T-helper 9 cell (primary cell): ENCODE measurements at places on chromosomes 2 and 18.
A peak's percentile ranks its signal among the peaks of the same experiment; 100 is the strongest.

GRCh38 chr2:38174131-38174530, 98.2 kb upstream of the CYP1B1 start:
- DNase-seq, result no peak

DNA sequence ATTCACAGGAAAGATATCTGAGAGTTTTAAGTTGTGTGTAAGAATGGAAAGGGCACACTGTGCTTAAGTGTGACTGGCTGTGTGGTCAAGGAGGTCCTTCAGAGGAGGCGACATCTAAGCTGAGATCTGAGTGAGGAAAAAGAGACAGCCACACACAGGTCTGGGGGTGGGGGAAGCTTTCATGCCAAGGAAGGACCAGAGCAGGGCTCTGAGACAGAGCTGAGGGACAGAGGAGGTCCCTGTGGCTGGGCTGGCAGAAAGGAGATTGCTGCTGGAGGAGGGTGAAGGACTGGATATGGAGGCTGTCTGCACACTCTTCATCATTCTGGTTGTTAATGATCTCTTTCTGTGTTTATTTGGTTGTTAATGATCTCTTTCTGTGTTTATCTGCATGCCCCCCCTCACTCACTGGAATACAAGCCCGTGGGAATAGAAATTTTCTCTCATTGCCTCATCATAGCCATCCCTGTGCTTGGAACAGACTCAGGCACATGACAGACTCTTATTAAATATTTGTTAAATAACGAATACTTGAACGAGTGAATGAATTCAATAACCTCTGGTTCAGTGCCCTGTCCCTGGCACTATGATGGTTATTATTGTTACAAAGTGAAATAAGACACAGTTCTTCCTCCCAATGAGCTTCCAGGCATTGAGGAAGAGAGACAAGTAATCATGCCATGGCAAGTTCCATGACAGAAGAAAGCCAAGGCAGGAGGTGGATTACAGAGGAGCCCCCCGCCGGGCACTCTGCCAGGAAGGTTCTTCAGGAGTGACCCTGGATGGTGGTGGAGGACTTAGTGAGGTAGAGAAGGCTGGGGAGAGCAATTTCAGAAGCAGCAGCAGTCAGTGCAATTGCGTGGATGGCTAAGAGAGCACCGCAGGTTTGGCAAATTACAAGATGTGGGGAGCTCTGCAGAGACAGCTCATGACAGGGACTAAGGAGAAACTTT, 399.4 kb upstream of the HS6ST1 start:
- DNase-seq, result no peak

- DNase-seq, result no peak
Observed at GRCh38 chr2:125424266-125424785, 1231.6 kb upstream of the GYPC start.

DNA sequence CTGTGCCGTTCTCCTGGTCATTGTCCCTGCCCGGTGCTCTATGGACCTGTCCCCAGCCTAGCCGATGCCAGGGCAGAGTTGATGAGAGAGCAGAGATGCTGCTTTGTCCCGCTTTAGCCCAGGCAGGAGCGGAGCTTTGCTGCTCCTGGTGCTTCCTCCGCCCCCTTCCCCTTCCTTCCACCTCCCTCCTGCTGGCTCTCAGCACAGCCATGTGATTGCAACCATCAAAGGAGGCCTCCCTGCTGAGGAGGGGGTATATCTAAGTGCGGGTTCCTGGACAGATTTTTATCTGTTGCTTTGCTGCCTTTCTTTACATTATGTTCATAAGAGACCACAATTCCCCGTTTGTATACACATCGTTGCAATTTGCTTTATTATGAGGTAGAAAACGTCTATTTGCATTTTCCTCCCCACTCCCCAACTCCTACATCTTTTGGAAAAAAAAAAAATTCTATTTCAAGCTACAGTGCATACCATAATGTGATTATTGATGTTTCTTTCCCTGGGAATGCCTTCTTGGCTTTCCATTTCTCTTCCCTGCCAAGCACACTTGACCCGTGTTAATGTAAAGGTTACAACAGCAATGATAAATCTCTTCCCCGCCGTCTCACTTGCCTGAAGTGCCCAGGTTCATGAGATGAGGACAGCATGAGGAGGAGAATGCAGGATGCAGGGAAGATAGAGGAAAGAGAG, 25.4 kb downstream of the ALPK2 start:
- DNase-seq, result no peak

GRCh38 chr2:78984386-78984785, 41.1 kb upstream of the REG3G start:
- no peak for DNase-seq

DNA sequence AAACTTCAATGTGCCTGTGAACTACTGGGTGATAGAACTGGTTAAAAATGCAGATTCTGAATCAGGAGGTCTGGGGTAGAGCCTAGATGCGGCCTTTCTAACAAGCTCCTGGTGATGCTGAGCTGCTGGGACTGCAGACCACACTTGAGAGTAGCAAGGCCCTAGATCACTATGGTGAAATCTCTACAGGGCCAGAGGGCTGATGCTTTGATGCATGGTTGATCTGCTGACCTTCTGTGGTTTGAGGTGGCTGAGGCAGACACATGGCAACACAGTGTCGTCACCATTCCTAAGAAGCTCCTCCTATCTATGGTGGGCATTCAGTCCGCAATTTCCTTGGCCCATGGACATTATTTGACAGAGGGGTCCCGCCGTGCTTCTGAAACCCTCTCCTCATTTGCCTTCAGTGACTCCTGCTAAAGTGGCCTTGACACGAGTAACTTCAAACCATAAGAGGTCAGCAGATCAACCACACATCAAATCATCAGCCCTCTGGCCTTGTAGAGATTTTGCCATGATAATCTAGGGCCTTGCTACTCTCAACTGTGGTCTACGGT, 19.8 kb downstream of the CCDC68 start:
- no peak for DNase-seq

DNA sequence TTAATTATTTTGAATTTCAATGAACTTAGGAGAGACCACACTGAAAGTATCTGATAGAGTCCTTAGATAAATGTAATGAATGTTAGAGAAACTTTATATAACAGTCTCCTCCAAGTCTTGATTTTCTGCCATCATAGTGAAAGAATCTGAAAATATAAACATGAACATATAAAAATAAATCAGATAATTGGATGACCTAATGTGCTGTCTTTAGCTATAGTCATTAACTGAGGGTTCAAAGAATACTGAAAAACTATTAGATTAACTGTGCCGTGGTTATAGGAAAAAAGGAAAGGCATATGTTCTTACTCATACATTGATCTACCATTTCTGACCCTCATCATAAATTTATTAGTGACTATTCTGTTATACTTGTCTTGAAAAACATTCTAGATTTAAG, 47.0 kb upstream of the SPAG16 start:
- DNase-seq, result no peak

DNA sequence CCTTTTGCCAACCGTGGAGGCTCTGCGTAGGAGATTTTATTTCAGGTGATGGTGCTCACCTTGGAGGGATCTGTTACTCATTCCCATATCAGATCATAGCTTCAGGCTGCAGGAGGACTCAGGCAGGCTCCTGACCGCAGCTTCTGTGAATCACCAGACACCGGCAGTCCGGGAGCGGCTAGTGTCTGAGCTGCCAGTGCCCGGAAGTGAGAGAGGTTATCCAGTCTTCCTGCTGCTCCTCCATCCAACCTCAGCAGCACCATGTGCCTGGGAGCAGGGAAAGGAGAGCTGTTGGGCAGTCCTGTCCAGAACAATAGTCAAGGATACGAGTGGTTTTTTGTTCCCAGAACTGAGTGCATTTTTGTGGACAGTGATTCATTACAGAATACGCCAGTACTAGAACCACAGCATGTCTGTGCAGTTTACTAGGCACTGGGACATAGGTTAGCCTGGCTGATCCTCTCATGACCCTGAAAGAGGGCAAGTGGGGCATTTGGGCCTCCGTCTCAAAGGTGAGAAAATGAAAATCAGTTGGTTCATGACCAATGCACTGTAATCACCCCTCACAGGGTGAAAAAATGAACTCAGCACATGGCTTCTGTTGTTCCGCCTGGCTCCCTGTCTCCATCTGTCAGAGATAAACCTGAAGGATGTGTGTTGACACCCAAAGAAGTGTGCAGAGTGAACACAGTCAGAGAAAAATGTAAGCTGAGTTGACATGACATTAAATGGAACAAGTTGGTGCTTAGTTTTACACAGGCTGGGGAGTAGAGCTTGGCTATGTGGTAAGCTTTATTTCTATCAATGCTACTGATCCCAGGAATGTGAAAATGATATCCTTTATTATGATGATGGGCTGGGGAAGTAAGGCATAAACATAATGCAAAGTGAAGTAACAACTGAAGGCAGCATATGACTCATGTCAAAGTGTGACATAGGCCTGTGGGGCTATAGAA, 12.2 kb downstream of the FHOD3 start:
- no peak for DNase-seq

DNA sequence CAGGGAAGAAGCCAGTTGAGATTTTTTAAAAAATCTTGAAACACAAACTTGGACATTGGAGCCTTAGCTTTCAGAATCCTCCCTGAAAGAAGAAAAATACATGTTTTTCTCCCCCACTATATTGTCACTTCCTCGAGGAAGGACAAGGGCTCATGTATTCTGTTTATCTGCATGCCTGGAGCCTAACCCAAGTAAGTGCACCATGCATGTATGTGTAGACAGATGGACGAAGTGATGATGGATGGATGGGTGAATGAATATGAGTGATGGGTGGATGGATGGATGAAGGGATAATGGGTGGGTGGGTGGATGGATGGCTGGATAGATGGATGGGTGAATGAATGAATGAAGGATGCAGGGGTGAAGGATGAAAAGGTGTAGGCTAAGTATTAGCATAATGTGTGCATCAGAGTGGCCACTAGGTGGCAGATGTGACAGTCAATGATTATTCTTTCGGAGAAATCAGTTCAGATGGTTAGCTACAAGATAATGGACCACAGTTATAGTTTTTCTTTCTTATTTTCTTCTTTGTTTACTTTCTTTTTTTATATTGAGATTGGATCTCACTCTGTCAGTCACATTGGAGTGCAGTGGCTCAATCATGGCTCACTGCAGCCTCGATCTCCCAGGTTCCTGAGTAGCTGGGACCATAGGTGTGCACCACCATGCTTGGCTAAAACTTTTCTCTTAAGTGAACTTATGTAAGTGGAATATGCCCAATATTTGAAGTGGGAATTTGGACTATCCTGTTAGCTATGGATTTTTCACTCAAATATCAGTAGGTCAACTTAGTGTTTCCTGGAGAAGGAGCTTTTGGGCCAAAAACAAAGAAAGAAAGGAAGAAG, 18.5 kb upstream of the CCDC93 start:
- peak; percentile 21 for DNase-seq

DNA sequence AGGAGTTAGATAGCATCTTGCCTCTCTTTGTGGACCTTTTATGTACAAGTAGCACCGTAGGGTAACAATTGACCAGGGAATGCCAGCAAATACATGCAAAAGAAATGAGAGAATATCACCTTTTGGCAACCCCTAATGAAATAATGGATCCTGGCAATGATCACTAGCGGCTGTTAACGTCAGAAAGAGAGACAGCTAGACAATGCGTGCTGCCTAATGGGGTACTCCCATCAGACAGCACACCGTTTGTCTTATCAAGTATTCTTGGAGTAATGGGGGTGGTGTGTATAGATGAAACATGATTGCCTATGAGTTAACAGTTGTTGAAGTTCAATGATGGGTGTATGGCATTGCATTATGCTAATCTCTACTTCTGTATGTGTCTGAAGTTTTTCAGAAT, 1.6 kb downstream of the ELAC1 start:
- no peak for DNase-seq

- DNase-seq, result no peak
Observed at GRCh38 chr2:231361701-231362554, 33.6 kb upstream of the B3GNT7 start.

DNA sequence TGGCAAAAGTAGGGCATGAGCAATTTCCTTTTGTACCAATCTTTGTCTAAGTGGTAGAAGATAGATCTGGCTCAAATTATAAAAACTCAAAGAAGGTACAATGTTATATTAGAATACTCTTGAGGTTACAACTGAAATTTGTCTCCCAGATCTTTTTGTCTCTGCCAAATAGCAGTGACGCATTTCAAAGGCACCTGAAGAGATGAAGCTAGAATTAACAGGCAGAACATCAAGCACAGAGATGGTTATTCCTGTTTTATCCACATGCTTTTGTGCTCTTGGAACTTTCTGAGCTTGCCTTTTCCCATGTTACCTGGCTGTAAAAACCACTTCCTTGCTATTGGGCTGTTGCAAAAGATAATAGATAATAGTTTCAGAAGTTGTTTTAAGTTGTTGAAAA, 74.3 kb downstream of the GREB1L start:
- DNase-seq, result no peak

GRCh38 chr2:236568068-236568921, 1.3 kb upstream of the ACKR3 start:
- no peak for DNase-seq

- DNase-seq, result no peak
Observed at GRCh38 chr2:240918258-240919091, 12.3 kb downstream of the CROCC2 start.

- DNase-seq, result no peak
Observed at GRCh38 chr2:183021613-183022012, 16.6 kb downstream of the NCKAP1 start.

- DNase-seq, result no peak
Observed at GRCh38 chr2:75113231-75113869, 86.0 kb downstream of the TACR1 start.

- no peak for DNase-seq
Observed at GRCh38 chr18:35073186-35074105, 32.2 kb downstream of the MAPRE2 start.

DNA sequence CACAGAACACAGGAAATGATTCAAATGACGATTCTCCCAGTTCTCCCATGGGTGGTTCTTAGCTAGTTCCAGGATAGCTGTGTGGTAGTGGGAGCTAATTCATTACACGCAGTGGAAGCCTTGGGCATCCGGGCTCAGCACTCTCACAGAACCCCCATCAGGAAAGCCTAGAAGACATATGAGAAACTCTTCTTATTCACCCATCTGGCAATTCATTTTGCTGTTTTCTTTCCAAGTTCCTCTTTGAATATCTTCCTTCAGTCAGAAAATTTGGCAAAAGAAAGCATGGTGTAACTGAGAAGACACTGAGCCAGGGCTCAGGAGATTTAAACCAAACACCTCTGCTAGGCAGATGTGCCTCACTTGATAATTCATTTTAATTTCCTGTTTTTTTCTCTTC, 85.2 kb upstream of the FN1 start:
- DNase-seq, result no peak

GRCh38 chr2:190891889-190892288, 11.3 kb downstream of the GLS start:
- DNase-seq, result no peak

- no peak for DNase-seq
Observed at GRCh38 chr2:147442816-147443215, 402.0 kb upstream of the ACVR2A start.

GRCh38 chr2:218444692-218445357, 25.9 kb downstream of the VIL1 start:
- DNase-seq, result no peak

- no peak for DNase-seq
Observed at GRCh38 chr2:64153811-64154210, 9.6 kb upstream of the PELI1 start.

- no peak for DNase-seq
Observed at GRCh38 chr2:210086930-210087329, 84.3 kb downstream of the KANSL1L start.

GRCh38 chr18:23737578-23737977, 48.3 kb downstream of the LAMA3 start:
- no peak for DNase-seq
